Effector CD8-positive, alpha-beta T cell (primary cell): ENCODE measurements at places on chromosomes 4 and X.

GRCh38 chr4:112889619-112890527, 159.6 kb upstream of the ANK2 start:
- DNase-seq, result no peak

- no peak for DNase-seq
These were observed 81.7 kb downstream of the ALPK1 start for GRCh38 chr4:112378858-112379257.

GRCh38 chr4:46648088-46648744, 258.3 kb upstream of the GABRA2 start:
- no peak for DNase-seq

- DNase-seq, result no peak
These were observed at the start of gene IGFBP7 for GRCh38 chr4:57109847-57110639. IGFBP7 (minus strand) TSS chr4:57110385; CDS start chr4:57110351, 34 bp downstream.

DNA sequence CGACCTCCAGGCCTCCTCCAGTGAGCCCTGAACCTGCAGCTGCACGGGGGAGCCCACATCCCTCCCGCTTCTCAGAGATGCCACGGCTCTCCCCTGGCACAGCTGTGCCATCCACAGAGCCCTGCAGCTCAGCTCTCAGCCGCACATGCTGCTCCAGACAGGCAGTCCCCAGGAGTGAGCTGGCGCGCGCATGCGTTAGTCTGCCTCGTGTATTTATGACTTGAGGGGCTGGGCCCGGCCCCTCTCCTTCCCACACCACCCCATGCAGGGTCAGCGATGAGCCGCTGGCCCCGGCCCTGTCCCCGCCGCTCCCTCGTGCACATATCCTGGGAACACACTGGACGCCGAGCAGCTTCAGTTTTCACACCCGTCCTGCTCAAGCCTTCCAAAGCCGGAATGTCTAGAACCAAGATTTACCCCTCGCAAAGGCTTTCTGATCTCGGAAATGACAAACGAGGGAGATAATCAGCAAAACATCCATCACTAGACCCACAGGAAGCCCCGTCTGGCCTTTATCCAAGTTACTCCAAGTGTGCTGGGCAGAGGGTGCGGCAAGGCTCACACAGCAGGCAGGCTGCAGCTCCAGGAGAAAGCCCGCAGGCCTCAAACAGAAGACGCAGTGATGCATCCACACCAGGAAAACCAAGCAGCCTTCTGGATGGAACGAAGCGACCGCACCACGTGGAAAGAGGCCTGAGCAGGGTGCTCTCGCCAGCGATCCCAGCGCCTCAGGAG, 24.3 kb downstream of the GAK start:
- no peak for DNase-seq

- DNase-seq, result no peak
These were observed 85.7 kb downstream of the TSPAN5 start for GRCh38 chr4:98572697-98573096.

GRCh38 chr4:122783301-122784215, 43.1 kb upstream of the FGF2 start:
- no peak for DNase-seq

- DNase-seq, result no peak
These were observed 233.0 kb upstream of the SLC7A11 start for GRCh38 chr4:138475116-138475515.

- DNase-seq, result no peak
These were observed 94.1 kb upstream of the GALNT7 start for GRCh38 chr4:173074501-173074946.

GRCh38 chr4:42642101-42642797, 14.7 kb downstream of the ATP8A1 start:
- no peak for DNase-seq

GRCh38 chr4:129094347-129094746, 1.0 kb upstream of the SCLT1 start:
- DNase-seq, result no peak

- no peak for DNase-seq
These were observed 890.8 kb downstream of the TRIML1 start for GRCh38 chr4:189029976-189030504.

DNA sequence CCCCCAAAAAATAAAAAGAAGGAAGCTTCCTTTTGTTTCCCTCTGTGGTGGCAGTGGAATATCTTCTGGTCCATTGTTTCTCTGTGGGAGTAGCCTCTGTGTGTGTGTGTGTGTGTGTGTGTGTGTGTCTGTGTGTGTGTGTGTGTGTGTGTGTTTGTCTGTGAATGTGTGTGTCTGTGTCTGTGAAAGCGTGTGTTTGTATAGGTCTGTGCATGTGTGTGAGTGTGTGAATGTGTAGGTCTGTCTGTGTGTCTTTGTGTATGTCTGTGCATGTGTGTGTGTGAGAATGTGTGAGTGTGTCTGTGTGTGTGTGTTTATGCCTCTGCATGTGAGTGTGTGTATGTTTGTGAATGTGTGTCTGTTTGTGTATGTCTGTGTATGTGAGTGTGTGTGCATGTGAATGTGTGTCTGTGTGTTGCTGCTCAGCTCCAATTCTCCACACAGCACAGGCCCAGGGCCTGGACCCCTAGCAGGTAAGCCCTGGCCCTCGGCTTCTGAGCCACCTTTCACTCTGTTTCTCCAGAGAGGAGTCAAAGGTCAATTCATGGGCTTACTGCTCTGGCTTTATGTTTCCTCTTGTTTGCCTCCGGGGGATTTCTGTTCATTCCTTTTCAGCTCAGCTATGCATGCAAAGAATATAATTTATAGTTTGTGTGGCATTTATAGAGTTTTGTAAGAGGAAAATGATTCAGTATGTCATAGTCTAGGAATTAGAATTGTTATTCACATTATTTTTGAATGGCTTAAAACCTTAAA, 89.8 kb downstream of the UCHL1 start:
- DNase-seq, result no peak

DNA sequence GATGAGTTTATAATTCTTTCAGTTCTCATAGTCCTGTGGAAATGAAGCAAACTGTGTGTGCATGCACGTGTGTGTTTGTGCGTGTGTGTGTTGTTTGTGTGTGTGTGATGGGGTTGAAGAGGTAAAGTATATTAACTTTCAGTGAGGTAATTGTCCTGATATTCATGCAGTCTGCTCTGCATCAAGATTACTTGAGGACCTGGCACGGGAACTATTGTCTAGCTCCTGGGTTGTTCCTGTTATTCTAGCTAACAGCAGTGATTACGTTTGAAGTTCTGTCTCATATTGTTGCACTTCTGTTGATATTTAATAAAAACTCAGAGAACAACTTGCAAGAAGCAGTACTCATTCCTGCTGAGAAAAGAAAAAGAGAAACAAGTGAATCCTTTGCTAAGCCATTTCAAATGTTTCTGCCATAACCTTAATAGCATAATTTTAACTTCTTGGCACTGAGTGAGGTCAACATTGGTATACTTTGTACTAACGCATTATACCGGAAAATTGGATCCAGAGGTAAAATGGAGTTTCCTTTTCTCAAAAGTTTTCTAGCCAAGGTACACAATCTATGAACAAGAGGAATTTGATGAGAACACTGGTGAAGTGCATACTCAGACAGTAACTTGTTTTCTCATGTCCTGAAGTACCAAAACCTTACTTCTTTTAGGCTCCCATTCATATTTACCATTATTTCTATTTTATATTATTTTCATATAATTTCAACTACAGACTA, 113.2 kb downstream of the SPCS3 start:
- no peak for DNase-seq

DNA sequence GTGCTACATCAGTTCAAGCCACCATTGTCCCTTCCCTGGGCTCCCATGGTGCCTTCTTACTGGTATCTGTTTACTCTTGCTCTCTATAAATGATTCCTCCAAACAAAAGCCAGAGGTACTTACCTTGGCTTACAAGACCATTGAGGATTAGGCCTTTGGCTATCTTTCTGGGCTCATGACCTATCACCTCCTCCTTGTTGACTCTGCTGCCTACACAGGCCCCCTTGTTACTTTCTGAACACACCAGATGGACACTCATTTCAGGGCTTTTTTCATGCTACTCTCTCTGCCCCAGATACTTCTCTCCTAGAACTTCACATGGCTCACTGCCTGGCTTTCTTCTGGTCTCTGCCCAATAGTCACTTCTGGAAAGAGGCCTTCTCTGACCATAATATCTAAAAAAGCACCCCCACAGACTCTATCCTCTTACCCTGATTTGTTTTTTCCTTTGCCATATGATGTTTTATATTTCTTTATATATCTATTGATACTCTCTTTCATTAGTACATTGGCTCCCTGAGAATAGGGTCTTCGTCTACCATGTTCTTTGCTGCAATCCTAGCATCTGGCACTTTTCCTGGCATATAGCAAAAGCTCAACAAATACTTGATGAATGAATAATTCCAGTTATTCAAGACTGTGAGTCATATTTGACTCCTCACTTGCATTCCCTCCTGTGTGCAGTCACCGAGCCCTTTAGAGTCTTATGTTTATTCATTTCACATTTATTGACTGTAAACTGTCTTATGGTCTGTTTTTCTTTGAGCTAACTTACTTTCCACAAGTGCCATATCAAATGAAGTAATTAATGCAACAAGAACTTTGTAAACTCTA, 27.1 kb upstream of the TAPT1 start:
- no peak for DNase-seq

DNA sequence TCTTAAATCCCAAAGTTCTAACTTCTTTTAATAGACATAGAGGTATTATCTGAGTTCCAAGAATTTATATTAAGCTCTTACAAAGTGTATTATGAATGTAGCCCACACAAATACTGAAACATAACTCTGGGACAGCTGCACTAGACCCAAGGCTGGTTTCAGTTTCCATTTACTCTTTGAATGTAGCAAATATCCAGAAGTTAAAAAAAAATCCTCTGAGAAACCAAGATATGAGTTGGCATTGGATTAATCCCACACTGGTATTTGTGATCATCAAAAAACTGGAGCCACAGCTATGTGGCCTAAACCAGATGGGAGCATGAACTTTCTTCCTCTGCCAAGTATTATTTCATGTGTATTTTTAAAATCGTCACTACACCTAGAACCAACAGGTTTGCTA, 23.6 kb upstream of the SMPX start:
- no peak for DNase-seq

- no peak for DNase-seq
These were observed 5.3 kb downstream of the VAMP7 start for GRCh38 chrX:155886409-155886808.

DNA sequence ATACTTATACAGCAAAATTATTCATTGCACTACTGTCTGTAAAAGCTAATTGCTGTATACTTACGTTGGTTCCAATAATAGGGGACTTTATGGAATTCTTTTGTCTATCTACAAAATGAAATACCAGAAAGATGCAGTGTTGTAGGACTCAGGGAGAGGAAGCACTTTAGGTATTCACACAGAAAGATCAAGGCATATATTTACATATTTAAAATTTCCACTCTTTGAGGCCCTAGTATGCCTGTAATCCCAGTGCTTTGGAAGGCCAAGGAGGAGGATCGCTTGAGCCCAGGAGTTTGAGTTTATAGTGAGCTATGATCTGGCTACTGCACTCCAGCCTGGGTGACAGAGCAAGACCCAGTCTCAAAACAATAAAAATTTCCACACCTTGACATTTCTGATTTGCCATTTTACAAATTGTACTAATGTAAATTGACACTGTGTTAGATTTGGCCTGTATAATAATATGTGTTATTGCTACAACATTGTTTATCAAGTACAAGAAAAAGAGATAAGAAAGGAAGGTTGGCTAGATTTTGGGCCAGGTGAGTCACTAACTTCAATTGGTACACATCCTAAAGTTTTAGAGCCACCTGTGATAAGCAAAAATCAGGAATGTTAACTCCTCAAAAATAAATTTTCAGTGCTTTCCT, 35.1 kb downstream of the ADGRA3 start:
- no peak for DNase-seq

GRCh38 chrX:120468479-120468824, 644 bp downstream of the LAMP2 start:
- DNase-seq, result no peak

- DNase-seq, result no peak
These were observed 160.7 kb downstream of the FHIP1A start for GRCh38 chr4:151569650-151570049.

DNA sequence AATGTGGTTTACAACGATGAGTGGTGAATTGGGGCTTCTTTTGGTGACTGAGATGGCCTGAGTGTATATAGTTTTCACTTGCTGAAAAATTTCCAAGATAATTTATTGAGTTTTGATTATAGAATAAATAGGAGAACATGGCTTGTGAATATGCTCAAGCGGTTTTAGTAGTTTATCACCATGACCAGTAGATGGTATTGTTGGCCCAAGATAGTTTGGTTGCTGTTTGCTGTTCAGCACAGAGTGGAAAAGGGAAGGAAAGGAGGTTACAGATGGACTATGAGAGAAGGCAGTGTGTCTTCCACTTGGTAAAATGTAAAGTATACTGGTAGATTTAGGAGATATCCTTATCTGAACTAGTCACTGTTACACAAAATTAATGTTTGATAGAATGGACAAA, 55.8 kb upstream of the POU4F2 start:
- no peak for DNase-seq

- no peak for DNase-seq
These were observed 5.3 kb upstream of the CAMK2D start for GRCh38 chr4:113766882-113767281.

- DNase-seq, result no peak
These were observed 11.7 kb downstream of the MORF4L2 start for GRCh38 chrX:103674531-103675454.

DNA sequence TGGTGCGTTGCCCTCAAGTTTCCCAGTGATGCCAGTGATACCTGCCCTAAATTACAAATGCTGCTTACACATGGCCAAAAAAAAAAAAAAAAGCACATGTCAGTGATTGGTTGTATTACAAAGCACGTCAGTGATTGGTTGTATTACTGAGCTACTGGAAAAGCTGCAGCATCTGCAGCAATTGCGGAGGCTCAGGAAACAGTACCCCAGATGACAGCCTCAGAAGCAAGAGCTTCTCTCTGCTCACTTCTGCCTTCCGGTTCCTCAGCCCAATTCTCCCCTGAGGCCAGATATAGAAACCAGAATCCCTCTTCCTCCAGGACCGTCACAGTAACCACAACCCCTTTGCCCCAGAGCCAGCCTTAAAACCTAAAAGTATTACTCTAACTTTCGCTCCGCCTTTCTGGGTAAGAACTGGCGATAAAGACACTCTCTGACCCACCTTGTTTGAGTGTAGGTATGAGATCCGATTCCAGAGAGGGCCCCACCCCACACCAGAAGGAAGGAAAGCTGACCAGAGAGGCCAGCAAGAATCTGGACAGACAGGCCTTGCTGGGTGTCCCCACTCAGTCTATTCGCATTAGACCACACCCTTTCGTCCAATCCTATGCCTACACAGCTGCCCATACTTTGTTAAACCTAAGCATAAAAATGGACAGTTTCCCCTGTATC, 85.0 kb upstream of the SORBS2 start:
- DNase-seq, result no peak
